ENCODE measurements at places on chromosomes 6 and 20.

- no peak for DNase-seq
Measured at GRCh38 chr6:143536461-143536865, 24.9 kb upstream of the FUCA2 start.

GRCh38 chr20:51995551-51995951 lies 193.2 kb upstream of the SALL4 start:
- DNase-seq, result no peak

DNA sequence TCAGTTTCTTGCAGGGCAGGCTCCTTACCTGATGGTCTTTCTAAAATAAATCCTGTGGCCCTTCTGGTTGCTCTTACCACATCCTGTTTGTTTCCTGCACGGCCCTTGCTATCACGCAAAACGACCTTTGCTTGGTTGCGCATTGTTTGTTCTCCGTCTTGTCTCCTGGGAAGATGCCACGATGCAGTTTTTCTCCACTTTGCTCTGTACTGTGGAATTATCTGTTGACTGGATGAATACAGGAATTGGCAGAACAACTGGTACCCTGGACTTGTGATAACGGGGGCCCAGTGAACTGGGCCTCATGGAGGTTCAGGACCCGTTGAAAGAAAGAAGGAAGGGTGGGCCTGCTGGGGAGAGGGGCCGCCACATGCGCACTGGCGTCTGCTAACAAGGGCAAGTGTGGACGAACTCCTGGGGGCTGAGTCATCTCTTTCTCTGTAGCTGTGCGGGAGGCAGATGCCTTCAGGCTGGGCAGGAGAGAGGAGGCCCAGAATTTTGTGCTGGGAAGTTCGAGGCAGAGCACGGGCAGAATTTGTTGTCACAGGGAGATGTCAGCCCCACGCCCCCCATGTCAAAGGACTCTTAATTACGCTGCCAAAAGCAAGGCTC lies 139.9 kb downstream of the BMP7 start:
- no peak for DNase-seq

DNA sequence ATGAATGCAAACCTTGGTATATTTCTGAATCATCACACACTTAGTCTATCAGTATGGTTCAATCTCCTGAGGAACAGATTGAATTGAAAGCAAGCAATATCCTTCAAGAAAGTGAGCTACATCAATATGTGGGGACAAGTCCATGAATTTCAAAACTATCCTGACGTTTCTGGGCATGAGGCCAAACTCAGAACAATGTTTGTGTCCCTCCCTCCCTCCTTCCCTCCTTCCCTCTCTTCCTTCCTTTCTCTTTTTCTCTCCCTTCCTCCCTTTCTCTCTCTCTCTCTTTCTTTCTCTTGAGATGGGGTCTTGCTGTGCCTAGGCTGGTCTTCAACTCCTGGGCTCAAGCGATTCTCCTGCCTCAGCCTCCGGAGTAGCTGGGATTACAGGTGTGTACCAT lies 27.9 kb upstream of the SYNCRIP start:
- no peak for DNase-seq

DNA sequence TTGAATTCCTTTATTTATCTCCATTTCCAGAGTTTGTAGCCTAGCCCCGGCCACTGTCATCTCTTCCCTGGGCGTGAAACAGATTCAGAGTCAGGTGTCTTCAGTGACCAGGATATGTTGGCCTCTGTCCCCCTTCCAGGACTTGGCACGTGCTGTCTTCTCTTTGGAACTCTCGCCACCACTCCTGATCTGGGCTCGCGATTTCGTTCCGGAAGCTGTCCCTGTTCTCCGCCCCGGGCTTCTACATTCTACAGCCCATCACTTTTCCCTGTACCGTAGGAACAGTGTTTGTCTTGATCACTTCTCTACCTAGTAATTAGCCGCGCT lies 739 bp downstream of the GSS start:
- DNase-seq, result no peak

- DNase-seq, result no peak
Measured at GRCh38 chr20:40233406-40233805, 455.6 kb downstream of the MAFB start.

DNA sequence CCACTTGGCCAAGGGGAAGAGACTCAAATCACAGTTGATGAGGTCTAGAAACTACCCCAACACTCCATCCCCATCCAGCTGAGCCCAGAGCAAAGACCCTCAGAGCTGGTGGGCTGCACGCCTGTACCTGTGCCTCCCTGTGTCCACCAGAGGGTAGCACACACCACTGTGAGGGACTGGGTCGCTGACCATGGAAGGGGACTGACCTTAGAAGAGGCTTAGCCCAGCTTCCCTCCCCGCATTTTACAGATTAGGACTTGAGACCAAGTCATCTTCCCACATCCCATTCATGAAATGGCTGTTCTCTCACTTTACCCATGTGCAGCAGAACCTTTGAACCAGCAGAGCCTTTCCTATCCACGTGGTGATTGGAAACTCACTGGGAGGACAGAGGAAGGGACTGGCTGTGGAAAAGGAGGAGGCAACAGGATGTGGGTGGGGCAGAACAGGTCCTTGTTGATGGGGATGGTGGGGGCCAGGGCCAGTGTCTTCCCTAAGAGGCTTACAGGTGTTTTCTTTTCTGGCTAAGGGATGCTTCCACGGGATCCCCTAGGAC lies 44.3 kb downstream of the CPXM1 start:
- no peak for DNase-seq

DNA sequence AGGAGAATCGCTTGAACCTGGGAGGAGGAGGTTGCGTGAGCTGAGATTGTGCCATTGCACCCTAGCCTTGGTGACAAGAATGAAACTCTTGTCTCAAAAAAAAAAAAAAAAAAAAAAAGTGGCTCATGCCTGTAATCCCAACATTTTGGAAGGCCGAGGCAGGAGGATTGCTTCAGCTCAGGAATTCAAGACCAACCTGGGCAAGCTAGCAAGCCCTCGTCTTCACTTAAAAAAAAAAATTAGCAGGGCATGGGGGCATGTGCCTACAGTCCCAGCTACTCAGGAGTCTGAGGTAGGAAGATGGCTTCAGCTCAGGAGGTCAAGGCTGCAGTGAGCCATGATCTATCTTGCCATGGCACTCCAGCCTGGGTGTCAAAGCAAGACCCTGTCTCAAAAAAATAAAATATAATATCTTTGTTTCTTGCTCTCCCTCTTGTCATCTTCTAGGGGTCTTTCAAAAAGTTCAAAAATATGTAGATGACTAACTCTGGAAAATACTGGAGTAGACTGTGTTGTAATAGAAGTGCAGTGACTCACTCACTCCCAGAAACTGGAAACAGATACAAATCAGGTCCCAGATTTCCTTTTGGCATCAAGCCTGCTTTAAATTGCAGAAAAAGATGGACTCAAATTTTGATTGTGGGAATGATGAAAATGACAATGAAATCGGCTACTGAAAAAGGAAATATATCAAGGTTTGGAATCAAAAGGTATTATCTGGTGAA lies 2.8 kb upstream of the GINM1 start:
- no peak for DNase-seq

DNA sequence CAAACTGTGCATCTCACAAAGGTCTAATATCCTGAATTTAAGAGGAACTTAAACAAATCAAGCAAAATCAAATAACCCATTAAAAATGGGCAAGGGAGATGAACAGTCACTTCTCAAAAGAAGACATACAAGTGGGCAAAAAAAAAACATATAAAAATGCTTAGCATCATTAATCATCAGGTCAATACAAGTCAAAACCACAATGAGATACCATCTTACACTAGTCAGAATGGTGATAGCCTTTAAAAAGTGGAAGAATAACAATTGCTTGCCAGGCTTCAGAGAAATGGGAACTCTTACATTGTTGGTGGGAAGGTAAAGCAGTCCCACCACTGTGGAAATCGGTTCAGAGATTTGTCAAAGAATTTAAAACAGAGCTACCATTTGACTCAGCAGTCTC lies 646.7 kb upstream of the PTCHD4 start:
- no peak for DNase-seq

- DNase-seq, result no peak
Measured at GRCh38 chr20:35700625-35701148, 1.5 kb downstream of the ROMO1 start.

DNA sequence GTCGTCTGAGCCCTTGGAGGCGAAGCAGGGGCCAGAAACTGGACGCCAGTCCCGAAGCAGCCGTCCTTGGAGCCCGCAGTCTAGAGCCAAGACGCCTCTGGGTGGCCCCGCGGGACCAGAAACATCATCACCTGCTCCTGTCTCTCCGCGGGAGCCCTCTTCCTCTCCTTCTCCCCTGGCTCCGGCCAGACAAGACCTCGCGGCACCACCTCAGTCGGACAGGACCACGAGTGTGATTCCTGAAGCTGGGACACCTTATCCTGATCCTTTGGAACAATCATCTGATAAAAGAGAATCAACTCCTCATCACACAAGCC lies 416 bp downstream of the RSPH4A start:
- DNase-seq, result no peak

DNA sequence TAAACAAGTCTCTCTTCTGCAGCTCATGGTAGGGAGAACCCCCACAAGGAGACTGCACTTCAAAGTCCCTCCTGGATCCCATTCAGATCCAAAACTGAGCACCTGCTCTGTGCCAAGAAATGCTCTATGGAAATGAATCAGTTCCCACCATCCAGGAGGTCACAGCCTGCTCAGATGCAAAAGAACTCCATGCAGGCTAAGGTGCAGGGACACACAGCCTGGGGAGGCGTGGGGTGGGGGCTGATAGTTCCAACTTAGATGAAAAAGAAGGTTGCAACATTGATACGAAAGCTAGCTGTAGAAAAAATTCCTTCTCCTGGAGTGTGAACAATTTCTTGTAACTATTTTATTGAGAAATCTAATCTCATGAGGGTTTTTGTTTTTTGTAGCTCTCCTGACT lies 111.0 kb upstream of the TMEM170B start:
- DNase-seq, result no peak
